ENCODE measurements at places on chromosomes 4 and X.

DNA sequence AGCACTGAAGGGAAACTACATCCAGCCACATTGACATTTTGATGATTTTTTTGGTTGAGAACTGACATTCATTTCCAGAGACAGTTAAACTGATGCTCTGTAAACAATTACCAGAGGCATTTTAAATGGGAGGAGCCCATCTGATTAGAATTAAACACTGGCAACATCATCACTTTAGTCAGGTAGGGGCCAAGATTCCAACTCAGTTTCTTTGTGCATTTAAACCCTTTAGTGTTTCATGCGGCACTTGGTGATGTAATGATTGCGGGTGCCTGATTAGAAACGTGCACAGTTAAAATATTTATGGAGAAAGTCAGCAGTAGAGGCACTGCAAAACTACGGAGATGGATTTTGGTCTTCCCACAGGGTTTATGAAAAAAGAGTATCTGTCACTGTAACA lies 16.1 kb downstream of the TNIP3 start:
- no peak for DNase-seq

DNA sequence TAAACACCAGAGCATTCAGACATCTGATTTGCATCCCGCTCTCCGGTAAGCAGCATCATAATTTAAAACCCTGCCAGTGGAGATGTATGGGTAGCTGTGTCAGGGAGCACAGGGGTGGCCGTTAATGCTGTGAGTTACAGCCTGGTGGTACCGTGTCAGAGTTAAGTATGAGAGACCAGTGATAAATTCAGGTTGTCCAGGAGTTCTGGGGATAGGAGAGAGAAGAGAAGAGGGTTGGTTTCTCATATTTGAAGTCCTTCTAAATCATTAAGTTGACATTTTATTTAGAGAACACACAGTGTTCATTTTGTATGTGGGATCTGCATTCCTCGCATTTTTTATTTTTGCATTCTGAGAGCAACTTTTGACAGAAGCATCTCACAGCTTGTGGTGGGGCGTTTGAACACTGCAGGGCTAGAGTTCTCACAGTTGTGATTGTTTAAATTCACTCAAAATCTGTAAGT lies 157.6 kb downstream of the DCLK2 start:
- no peak for DNase-seq

GRCh38 chrX:22810876-22811275 lies 188.9 kb upstream of the DDX53 start:
- no peak for DNase-seq

- no peak for DNase-seq
Observed at GRCh38 chr4:5158825-5159224, 107.5 kb downstream of the STK32B start.

- no peak for DNase-seq
Observed at GRCh38 chr4:183097231-183098018, 1.6 kb upstream of the WWC2 start.

DNA sequence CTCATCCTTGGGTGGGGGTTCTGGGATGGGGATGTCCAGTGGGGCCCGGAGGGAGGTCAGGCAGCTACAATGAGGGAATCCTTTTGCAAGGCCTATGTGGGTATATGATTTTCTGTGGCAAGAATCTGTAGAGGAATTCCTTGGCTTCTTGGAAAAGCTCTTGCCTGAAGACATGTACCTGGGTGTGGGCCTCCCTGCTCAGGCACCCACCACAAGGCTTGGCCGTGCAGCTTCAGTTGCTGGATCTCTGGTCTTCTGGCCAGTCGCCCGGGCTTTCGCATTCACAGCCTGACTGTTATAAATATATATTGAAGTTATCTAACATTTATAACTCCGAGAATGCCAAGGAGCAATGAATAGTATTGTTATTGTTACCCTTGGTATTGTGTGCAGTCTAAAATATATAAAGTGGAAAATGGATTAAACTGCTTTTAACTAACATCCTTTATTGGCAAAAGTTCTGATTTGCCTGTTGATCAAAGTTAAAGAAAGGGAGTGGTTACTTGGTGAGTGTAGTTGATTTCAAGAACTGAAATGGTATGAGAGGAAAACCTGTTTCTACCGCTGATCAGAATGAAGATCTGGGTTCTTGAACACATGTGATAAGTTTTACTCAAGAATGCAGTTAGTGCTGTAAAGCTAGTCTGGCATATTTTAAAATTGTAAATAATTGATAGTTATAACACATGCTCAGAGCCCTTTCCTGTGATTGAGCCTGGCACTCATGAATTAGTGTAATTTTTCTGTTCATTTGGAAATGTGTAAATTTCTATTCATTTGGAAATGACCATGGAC lies 36.0 kb downstream of the PTTG2 start:
- no peak for DNase-seq

- no peak for DNase-seq
Observed at GRCh38 chr4:87342872-87343271, 20.2 kb upstream of the HSD17B13 start.

- no peak for DNase-seq
Observed at GRCh38 chr4:171814545-171814944, 1.3 kb downstream of the GALNTL6 start.

GRCh38 chr4:156000491-156000890 lies 46.8 kb upstream of the CTSO start:
- DNase-seq = no peak

- DNase-seq = no peak
Observed at GRCh38 chr4:37001688-37002436, 242.7 kb upstream of the NWD2 start.

- DNase-seq = no peak
Observed at GRCh38 chrX:114615765-114616164, 31.9 kb downstream of the HTR2C start.

- DNase-seq = no peak
Observed at GRCh38 chrX:155745792-155746191, 133.0 kb upstream of the TMLHE start.

DNA sequence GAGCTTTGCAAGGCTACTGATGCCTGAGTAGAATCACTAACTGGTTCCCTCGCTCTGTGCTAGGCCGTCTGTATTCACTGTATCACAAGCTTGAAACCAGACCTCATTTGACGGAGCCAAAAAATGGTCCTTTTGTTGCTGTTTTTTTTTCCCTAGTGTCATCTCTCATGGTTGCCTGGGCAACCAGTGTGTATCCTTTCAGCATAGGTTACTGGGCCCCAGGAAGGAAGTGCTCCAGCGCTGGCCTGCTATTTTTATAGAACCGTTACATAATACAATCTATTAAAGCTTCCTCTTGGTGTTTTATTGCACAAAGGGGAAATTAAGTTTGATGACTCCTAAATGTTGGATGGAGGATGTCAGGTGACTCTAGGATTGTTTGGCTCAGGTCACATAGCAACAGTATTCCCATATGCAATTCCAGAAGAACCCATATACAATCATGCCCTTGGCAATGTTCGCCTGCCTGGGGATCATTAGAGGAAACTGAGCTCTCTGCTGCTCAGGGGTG lies 220.4 kb downstream of the SPRY1 start:
- DNase-seq = no peak

DNA sequence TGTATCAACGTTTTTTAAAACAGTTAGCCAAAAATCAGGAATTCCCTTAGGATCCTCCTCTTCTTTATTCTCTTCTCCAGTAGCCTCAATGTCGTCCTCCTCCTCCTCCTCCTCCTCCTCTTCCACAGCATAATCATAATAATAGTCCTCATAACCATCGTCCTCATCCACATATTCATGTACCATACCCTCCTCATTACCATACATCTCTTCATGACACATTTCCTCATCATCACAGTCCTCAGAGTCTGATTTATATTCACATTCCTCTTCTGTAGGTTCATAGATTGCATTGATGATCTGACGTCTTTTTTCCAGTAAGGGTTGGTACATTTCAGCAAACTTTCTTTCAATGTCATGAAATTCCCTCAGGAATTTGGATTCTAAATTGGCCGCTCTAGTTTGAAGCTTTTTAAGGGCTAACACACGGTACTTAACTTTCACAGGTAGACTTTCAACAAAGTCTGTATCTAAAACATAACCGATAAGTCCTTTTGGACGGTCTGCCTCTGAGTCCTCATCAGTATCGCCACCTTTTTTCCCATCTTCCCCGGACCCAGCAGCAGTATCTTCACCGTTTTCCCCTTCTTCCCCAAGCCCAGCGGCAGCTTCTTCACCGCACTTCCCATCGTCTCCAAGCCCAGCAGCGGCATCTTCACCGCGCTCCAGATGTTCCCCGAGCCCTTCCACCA lies 771 bp downstream of the NAP1L2 start:
- no peak for DNase-seq

DNA sequence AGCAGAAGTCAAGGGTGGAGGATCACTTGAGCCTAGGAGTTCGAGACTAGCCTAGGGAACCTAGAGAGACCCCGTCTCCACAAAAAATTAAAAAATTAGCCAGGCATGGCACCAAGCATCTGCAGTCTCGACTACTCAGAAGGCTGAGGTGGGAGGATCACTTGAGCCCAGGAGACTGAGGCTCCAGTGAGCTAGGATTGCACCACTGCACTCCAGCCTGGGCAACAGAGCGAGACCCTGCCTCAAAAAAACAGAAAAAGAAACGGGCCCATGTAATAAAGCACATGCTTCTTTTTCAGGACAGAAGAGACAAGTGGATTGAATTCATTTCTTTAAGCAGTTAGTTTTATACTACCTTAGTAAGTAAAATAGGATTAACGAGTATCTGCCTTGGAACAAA lies 42.0 kb downstream of the ELOVL6 start:
- no peak for DNase-seq

- no peak for DNase-seq
Observed at GRCh38 chr4:69731241-69731640, 29.2 kb downstream of the SULT1B1 start.

GRCh38 chr4:56650262-56651055 lies 30.6 kb downstream of the HOPX start:
- no peak for DNase-seq

- no peak for DNase-seq
Observed at GRCh38 chr4:91611782-91612181, 692.0 kb upstream of the GRID2 start.

DNA sequence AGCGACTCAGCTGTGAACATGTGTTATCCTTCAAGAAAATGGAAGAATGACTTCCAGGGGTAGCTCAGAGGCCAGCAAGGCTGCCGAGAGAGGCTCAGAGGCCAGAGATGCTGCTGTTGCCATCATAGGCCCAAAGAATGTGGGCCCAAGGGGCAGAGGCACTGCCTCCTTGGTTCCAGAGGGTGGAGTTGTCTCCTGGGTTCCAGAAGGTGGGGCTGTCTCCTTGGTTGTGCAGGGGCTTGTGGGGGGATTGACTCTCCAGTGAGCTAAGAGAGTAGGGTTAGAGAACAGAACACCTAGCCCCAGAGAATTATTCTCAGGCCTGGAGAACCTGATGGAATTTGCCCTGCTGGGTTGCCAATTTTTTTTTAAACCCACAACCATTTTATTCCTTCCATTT lies 62.6 kb downstream of the DGKK start:
- DNase-seq = no peak

DNA sequence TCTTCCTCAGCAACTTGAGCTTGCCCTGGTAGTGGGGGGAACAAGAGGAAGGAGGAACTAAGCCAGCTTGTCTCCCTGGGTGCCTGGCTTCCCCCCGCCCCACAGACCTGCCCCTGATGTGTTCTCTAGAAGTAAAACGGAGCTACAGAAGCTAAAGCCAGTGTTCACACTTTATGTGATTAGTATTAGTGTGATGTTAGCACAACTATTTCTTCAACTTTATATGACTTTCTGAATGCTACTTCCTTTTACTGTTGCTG lies 10.7 kb downstream of the RGS12 start:
- DNase-seq = no peak

DNA sequence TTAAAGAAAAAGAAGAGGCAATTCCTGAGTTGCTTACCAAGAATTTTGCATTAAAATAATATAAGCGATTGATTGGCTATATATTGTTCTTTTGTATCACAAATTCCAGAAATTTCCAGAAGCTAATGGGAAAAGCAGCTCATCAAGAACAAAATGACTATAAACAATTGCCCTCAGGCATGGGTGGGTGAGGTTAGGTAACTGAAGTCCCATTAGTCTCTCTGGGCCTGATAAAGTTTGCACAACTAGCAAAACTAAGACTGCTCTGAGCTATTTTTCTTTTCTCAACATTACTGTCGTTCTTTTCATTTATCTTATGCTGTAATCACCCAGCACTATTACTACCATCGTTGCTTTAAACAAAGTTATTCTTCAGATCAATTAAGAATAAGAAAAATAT lies 19.2 kb upstream of the BLTP1 start:
- no peak for DNase-seq

- DNase-seq = no peak
Observed at GRCh38 chr4:158299459-158300007, 89.2 kb downstream of the TMEM144 start.

DNA sequence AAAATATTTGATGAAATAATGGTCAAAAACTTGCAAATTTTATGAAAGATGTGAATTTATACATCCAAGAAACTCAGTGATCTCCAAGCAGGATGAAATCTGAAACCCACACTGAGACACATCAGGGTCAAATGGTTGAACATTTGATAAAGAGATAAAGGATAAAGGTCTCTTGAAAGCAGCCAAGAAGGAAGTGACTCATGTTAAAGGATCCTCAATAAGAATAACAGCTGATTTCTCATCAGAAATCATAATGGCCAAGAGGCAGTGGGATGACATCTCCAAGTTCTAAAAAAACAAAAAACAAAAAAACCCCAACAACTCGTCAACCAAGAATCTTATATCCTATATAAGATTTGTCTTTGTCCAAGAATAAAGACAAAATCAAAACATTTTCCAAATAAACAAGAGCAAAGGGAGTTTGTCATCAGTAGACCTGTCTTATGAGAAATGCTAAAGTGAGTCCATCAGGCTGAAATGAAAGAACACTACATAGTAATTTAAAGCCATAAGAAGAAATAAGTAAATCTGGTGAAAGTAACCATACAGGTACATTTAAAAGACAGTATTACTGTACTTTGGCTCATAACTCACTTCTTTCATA lies 121.7 kb downstream of the PDS5A start:
- DNase-seq = no peak

GRCh38 chr4:4836044-4836443 lies 23.4 kb upstream of the MSX1 start:
- DNase-seq = no peak

- no peak for DNase-seq
Observed at GRCh38 chrX:14508025-14508690, 21.2 kb upstream of the GLRA2 start.

- DNase-seq = no peak
Observed at GRCh38 chr4:152926959-152927358, 9.2 kb upstream of the FHDC1 start.

- no peak for DNase-seq
Observed at GRCh38 chr4:184345573-184345922, 127.9 kb upstream of the ENPP6 start.

DNA sequence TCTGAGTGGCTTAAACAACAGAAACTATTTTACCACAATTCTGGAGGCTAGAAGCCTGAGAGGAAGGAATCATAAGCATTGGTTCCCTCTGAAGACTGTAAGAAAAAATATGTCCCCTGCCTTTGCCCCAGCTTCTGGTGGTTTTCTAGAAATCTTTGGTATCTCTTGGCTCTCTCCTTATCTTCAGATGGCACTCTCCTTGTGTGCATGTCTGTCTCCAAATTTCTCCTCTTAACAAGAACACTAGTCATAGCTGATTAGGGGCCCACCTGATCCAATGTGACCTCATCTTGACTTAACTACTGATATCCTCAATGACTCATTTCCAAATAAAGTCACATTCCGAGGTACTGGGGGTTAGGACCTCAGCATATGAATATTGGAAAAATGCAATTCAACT lies 635.0 kb upstream of the NR3C2 start:
- no peak for DNase-seq
